Activated CD4-positive, alpha-beta T cell treated with anti-CD3 and anti-CD28 coated beads, Interleukin-10, Interleukin-2, amounts not matched to agents 100 ng/mL and 50 ng/mL, durations not matched to agents 16 hours and 8 hours (primary cell): ENCODE measurements at places on chromosomes 4 and X.

GRCh38 chrX:154490021-154490413, 412 bp downstream of the SLC10A3 start:
- no peak for DNase-seq

DNA sequence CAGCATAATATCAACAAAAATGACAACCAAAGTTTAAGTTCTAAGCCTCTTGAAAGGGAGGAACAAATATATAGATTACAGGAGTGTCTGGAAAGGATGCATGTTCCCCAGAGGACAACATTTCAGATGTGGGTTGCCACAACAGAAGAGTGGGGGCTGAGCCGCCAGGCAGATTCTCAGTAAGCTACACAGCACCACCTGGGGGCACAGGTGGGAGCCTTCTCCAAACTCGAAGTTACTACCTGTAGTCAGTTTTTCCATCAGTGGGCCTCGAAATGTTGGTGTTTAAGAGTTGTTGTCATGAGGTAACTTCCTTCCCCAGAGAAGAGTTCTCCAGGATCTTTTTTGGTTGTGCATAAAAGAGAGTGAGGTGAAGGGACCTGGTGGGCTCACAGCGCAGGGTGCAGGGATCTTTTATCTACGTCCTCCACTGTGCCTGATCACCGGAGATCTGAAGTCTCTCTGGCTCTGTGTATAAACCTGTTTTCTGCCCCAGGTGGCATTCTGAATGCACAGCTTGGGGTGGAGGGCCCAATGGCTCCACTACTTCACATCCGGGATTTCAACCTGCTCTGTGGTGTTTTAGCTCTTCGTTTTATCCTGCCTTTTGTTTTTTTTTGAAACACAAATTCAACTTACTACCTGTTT, 58.4 kb upstream of the STS start:
- peak; percentile 50 for DNase-seq

- DNase-seq, result no peak
These were observed 22.8 kb upstream of the GPR78 start for GRCh38 chr4:8557151-8558076.

- DNase-seq, result no peak
These were observed 69.8 kb downstream of the ZNF182 start for GRCh38 chrX:47933946-47934345.

DNA sequence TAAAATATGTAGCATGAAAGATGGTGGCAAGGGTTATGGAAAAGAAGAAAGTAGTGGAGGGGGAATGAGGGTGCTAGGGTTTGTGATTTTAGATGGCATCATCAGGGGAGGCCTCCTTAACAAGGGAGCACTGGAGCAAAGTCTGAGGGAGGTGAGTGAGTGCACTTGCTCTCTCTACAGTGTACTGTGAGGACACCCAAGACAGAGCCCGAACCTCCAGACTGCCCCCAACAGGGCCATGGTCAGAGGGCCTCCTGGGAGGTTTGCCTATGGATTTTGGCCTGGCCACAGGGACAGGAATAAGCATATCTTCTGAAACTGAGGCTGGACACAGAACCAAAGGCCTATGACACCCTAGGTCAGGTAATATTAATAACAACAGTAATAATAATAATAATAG, 21.4 kb upstream of the PJA1 start:
- DNase-seq, result no peak

DNA sequence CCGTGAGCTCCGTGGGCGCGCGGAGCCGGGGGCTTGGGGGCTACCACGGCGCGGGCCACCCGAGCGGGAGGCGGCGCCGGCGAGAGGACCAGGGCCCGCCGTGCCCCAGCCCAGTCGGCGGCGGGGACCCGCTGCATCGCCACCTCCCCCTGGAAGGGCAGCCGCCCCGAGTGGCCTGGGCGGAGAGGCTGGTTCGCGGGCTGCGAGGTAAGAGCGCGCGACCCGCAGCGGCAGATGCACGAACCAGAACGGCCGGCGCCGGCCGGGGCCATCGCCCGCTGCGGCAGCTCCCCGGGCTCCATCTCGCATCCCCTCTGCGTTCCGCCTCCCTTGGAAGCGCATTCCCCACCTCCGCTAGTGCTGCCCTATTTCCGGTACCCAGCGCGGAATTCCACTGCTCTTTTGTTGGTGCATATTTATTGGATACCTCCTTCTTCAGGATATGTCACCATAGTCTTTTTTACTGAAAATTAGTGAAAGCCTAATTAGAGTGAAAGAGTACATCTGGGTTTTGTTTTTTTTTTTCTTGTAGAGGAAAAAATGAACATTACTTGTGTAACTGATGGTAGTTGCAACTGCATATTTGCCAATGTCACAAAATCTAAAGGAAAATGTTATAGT, 797 bp downstream of the PKD2 start:
- DNase-seq, result peak; percentile 30

DNA sequence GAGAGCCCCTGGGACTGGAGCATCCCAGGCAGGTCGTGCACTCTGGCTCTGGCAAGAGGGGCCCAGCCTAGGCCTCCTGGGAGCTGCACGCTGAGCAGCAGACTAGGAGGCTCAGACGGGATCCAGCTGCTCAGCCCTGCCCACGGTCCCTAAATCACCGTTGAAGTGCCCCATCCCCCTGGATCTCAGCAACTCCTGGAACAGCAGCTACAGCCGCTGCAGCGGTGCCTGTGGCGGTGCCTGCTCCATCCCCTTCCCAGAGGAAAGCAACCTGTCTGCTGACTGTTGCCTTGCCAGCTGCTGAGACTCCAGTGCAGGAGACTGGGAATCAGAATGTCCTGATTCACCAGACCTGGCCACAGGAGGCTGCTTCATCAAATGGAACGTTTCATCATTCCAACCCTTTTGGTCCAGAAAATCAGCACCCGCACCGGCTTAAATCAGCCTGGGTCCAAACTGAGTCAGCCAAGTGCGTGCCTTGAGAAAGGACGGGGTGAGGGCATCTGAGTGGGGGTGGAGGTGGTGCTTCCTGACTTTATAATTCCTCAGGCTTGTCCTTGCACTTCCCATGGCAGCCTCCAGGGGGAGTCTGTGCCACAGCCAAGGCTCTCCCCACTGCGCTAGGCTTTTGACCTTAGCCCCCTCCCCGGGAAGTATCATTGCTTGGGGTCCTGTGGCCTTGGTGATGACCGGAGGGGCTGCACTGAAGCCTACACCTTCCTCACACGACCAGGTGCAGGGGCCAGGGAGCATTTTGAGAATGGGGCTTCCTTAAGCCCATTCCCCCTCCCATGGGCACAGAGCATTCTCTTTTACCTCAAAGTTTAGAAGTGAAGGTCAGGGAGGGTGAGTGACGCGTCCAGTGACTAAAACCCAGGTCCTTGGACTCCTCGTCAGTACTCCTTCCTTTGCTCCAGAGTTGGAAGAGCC, 6.5 kb downstream of the ZNF185 start:
- peak; percentile 47 for DNase-seq

DNA sequence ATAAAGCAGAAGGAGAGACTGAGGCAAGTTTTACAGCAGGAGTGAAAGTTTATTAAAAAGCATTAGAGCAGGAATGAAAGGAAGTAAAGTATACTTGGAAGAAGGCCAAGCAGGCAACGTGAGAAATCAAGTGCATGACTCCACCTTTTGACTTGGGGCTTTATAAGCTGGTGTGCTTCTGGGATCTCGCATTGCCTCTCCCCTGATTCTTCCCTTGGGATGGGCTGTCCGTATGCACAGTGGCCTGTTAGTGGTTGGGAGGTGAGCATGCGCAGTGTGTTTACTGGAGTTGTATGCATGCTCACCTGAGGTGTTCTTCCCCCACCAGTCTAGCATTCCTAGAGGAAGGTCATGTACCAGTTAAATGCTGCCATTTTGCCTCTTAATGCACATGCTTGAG, 29.1 kb upstream of the C1QTNF7 start:
- no peak for DNase-seq

GRCh38 chr4:25065431-25065858, 34.7 kb upstream of the LGI2 start:
- no peak for DNase-seq

DNA sequence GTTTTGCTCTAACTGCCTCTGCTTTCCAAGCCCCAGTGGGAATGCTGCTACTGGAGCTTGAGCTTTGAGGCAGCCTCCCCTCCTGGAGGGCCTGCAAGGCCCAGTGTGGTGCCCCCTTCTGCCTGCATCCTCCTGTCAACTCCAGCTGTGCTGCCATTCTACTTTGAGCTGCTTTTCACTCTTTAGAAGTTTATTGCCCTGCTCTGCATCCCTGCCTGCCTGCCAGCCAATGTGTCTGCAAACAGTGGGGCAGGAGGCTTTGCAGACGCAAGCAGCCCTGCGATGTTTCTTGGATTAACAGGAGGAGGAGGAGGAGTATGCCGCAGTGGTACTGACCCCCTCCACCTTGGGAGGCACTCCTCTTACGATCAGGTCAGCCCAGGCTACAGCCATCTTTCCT, 16.4 kb downstream of the TMEM31 start:
- no peak for DNase-seq

DNA sequence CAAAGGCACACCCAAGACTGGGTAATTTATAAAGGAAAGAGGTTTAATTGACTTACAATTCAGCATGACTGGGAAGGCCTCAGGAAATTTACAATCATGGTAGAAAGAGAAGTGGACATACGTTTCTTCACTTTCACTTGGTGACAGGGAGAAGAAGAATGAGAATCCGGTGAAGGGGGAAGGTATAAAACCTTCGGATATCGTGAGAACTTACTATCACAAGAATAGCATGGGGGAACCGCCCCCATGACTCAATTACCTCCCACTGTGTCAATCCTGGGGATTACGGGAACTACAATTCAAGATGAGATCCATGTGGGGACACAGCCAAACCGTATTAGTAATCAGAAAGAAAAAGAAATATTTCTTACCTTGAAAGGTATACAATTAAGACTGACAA, 782.9 kb upstream of the HS3ST1 start:
- no peak for DNase-seq

- no peak for DNase-seq
These were observed 15.9 kb downstream of the NSD2 start for GRCh38 chr4:1887052-1887451.

DNA sequence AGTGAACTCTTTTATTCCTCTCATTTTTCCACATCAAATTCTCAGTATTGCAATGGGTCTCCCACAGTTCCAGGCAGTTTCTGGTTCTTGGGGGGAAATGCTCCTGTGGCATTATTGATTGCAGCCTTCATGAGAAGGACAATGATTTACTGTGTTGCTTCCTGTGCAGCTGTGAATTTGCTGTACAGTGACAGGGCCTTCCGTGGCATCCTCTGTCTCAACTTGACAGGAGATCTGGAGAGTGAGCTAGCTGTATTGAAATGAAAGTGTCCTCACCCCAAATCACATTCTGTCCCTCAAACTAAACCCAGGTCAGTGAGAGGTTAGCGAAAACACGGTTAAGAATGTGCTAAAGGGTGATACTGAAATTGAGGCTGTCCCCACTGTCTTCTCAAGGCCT, 77.1 kb upstream of the ATOH1 start:
- no peak for DNase-seq

- DNase-seq, result no peak
These were observed at the start of gene TEX11 for GRCh38 chrX:70908541-70908940. TEX11 (minus strand) TSS chrX:70908711; CDS start chrX:70907789, 922 bp downstream.

DNA sequence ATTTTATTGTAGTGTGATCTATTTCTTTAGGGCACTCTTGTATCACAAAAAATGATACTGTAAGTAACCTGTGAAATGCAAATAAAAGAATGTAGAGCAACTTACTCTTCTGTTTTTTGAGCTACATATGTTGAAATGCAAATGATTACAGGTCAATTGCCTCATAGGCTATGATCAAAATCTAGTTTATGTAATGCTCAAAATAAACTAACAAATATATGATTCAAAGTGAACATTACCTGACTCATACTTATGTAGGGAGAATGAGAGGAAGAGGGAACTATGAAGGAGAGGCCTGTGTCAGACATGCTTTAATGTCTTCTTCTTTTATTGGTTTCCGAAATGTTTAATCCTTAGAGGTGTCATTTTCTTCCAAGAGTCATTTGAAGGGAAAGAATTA, 5.0 kb upstream of the RPS6KA3 start:
- no peak for DNase-seq

DNA sequence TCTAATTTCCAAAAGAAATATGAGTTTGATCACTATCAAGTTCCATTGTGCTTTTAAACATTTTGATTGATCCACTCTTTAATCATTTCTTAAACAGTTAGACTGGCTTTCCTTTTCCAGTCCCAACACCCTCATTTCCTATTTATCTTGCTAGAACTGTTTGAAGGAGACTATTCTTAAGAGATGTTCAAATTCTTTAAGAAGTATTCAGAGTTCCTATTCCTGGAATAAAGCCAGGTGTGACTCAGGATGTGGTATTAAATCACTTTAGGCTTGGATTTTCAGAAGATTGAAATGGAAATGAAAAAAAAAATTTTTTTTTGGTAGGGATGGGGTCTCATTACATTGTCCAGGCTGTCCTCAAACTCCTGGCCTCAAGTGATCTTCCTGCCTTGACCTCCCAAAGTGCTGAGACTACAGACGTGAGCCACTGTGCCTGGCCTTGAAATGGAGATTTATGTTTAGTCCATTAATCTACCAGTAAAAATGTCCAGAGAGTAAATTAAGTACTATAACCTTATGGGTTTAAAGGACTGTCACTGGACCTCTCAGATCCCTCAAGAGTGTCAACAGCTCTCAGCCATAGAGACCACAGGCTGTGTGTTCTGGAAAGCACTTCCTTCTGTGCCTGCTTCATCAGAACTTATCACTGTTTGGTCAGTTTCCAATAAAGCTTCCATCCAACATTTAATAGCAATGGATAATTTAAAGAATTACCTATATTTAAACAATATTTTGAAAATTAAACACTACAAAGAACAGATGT, 90.7 kb downstream of the CDS1 start:
- no peak for DNase-seq

DNA sequence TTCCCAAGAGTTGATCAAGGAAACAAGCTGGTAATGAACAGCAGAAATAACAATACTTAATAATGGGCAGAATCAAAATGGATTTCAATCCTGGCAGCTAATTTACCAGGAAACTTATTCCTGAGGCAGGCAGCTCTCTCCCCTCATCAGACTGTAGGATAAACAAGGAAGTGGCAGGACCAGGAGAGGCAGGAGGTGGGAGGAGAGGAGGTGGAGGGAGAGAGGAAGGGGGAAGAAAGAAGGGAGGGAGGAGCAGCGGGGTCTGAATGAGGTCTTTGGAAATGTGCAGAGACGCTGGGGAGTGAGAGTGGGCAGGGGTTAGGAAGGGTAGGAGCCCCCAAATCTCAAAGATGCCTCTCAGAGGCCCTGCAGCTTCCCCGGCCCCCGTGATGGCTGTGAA, 231.5 kb downstream of the BCOR start:
- no peak for DNase-seq

- DNase-seq, result no peak
These were observed 115.6 kb downstream of the LARP7 start for GRCh38 chr4:112752510-112752909.

DNA sequence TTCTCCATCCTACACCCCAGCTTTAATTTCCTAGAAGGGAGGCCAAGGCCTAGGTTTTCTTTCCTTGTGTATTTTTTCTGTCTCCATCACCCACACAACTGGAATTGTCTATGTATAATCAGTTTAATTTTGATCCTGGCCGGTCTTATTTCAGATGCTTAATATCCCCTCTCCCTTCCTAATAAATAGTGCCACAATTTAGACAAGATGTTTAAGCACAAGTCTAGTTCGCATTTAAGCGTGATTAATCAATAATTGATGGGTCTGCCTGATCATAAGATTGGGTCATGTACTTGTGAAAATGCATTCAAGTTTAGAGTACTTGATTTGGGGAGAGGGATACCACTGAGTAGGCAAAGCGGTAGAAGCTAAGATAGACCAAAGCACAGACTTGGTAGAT, 2.4 kb downstream of the BMP2K start:
- no peak for DNase-seq

GRCh38 chr4:2059046-2059725, at the start of gene NAT8L:
NAT8L (plus strand) TSS chr4:2059327; CDS start chr4:2059512, 185 bp downstream.
- DNase-seq, result no peak
